ENCODE measurements at places on chromosomes 11 and 22. TPM values are rescaled to one million over a fixed set of nuclear protein-coding genes. Genes with fewer than 3 reads are reported as not detected.

MN1 gene
- not detected for polyA plus RNA-seq

GRCh38 chr11:16338393-16338792 is 18.0 kb downstream of the SOX6 start:
- no peak for DNase-seq
- H3K4me1 ChIP-seq, result no peaks in the 10 kb centered on the region
- no peak overlapping the region for H3K27ac ChIP-seq
- no peaks in the 10 kb centered on the region for H3K27me3 ChIP-seq
- no peak overlapping the region for H3K4me3 ChIP-seq

DNA sequence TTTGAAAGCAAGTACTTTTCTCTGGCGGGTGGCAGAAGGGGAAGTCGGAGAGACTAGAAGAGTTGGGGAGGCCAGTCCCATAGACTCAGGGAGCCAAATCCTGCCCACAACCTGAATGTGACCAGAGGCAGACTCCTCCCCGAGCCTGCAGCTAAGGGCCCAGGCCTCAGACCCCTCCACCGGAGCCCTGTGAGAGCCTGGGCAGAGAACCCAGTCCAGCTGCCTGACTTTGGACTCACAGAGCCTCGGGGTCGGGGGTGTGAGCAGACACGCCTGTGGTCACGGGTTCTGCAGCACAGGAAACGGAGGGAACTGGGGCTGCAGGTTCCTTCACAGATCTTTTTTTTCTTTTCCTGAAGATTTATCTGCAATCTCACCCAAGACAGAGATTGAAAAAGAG is 312.3 kb downstream of the CTTN start:
- H3K27ac ChIP-seq, result no peak overlapping the region
- H3K4me3 ChIP-seq, result no peak overlapping the region
- H3K36me3 ChIP-seq, result no peaks in the 10 kb centered on the region
- DNase-seq, result no peak
- H3K27me3 ChIP-seq, result no peaks in the 10 kb centered on the region
- no peaks in the 10 kb centered on the region for H3K4me1 ChIP-seq

- H3K36me3 ChIP-seq, result no peaks in the 10 kb centered on the region
- H3K4me1 ChIP-seq, result no peaks in the 10 kb centered on the region
- H3K27ac ChIP-seq, result no peak overlapping the region
- no peak overlapping the region for H3K4me3 ChIP-seq
- no peak for DNase-seq
- no peaks in the 10 kb centered on the region for H3K27me3 ChIP-seq
Observed at GRCh38 chr11:86575927-86576326, 96.5 kb downstream of the ME3 start.

TSSK2 gene
- not detected for polyA plus RNA-seq

- H3K4me3 ChIP-seq, result no peak overlapping the region
- no peaks in the 10 kb centered on the region for H3K27me3 ChIP-seq
- DNase-seq, result no peak
- no peaks in the 10 kb centered on the region for H3K4me1 ChIP-seq
Observed at GRCh38 chr11:132095230-132096131, 725.1 kb downstream of the NTM start.

VWA5A gene
- polyA plus RNA-seq, result 11.7 TPM

PPP6R2 gene
- 17.0 TPM for polyA plus RNA-seq

XNDC1N gene
- 5.0 TPM for polyA plus RNA-seq

APOBEC3B gene
- not detected for polyA plus RNA-seq

TMEM184B gene
- 19.5 TPM for polyA plus RNA-seq

DNA sequence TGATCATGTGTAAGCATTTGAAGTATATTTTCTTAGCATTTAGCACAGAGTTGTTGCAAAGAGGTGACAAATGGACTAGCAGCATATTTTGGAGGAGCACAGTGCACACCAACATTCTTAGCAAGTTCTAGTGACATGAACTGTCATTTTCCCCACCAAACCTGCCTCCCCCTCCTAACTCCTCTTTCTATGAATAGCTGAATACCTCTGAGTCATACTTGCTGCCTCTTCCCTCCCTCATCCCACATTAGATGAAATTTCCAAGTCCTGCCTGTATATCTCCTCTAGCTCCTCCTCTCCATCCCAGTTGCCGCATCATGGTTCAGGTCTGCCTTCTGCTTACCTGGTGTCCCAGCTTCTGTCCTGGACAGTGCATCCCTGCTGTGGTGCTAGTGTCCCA is 7.2 kb downstream of the OSBP2 start:
- H3K4me1 ChIP-seq, result no peaks in the 10 kb centered on the region
- no peak overlapping the region for H3K4me3 ChIP-seq
- no peaks in the 10 kb centered on the region for H3K36me3 ChIP-seq
- DNase-seq, result no peak
- H3K27me3 ChIP-seq, result no peaks in the 10 kb centered on the region

NKAPD1 gene
- 10.9 TPM for polyA plus RNA-seq

SESN3 gene
- 4.2 TPM for polyA plus RNA-seq

DNA sequence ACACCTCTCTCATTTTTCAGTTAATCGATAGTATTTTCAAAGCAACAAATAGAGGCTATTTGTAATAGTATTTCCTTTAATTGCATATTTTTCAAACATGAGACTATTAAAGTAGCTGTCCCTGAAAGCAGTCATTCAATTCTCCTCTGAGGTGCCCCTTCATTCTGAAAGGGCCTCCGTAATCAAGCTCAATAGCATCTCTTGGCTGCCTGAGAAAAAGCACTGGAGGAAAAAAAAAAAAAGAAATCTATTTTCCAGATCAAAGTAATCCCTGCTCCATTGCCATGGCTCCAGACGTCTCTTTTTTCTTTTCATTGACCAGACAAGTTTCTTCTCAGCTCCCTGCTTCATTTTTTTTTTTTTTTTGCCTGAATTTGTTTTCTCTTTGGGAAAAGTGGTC is 154.5 kb upstream of the BLID start:
- no peak overlapping the region for H3K27ac ChIP-seq
- H3K36me3 ChIP-seq, result no peaks in the 10 kb centered on the region
- H3K4me1 ChIP-seq, result no peaks in the 10 kb centered on the region
- DNase-seq, result no peak
- no peak overlapping the region for H3K4me3 ChIP-seq

DNA sequence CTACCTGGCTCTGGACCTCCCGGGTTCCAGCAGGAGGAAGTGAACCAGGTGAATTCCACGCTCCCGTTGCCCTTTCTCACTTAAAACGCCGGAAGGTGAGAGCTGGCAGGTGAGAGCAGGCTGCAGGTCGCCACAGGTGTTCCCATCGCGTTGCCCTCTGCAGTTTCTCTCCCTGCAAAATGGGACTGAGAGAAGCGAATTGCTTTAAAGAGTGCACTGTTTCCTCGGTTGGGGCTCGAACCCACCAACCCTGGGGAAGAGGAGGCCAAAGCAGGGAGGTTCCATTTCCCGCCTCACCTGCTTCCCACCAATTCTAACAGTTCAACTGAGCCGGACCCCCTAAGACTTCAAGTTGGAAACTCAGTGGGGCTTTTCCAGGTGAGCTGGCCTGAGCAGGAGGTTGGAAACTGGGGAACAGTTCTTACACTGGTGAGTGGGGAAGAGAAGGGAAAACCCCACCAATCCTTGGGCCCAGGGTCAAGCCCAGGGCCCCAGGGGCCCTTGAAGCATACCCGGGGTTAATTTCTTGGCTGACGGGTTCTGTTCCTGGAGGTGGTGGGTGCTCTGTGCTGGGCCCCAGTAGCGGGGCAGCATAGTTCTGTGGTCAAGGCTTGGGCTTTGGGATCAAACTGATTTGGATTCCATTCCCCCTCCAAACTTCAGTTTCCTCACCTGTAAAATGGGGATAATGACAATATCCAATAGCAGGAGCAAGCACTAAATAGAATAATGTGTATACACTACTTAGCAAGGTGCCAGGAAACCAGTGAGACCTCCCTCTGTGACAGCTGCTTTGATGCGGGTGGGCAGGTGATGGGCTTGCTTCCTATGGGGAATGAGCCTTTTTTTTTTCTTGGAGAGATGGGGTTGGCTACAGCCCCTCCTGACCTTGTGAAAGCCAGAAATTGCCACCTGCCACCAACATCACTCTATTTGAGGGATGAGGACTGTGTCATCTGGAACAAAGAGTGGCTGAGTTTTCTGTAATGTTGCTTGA is 788 bp downstream of the CD82 start:
- H3K4me1 ChIP-seq, result peaks cover 54% of the 10 kb centered on the region
- H3K27ac ChIP-seq, result peak overlapping the region; percentile 72
- H3K4me3 ChIP-seq, result peak overlapping the region; percentile 80
- no peaks in the 10 kb centered on the region for H3K27me3 ChIP-seq

DNAJB13 gene
- polyA plus RNA-seq, result 0.45 TPM

PKDREJ gene
- polyA plus RNA-seq, result not detected

SYNGR1 gene
- polyA plus RNA-seq, result 2.5 TPM

DNA sequence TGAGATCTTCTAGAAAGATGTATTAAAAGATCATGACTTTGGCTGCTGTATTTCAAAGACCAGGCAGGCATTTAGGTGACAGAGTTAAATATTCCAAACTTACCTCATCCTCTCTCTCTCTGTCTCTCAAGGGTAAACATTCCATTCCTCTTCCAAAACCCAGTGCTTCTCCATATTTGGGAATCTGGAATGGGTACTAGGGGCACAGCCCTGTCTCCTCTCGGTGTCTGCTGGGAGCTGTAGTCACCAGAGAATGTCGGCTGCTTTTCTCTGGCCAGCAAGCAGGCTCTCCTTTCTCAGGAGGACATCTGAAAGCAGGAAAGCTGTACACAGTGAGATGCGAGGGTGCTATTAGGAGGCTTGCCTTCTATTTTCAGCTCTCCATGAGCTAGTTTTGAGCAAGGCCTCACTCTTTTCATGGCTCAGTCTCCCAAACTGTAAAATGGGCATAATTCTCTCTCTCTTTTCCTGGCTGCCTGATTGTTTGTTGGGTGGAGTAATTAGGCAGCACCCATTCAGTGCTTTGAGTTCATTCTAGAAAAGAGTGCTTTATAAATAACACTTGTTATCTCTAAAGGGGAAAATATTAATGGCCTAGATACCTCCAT is 9.3 kb upstream of the PEX26 start:
- no peak for DNase-seq
- no peaks in the 10 kb centered on the region for H3K4me1 ChIP-seq
- no peak overlapping the region for H3K27ac ChIP-seq
- no peaks in the 10 kb centered on the region for H3K27me3 ChIP-seq

- H3K36me3 ChIP-seq, result no peaks in the 10 kb centered on the region
- no peak overlapping the region for H3K4me3 ChIP-seq
- H3K4me1 ChIP-seq, result peaks cover 35% of the 10 kb centered on the region
Observed at GRCh38 chr11:1307163-1307870, 2.1 kb downstream of the TOLLIP start.

POTEH gene
- polyA plus RNA-seq, result not detected

CCDC73 gene
- polyA plus RNA-seq, result not detected

GRCh38 chr11:35825386-35825785 is 118.5 kb upstream of the LDLRAD3 start:
- H3K27ac ChIP-seq, result no peak overlapping the region
- DNase-seq, result no peak
- no peaks in the 10 kb centered on the region for H3K36me3 ChIP-seq
- H3K27me3 ChIP-seq, result no peaks in the 10 kb centered on the region
- no peak overlapping the region for H3K4me3 ChIP-seq
- H3K4me1 ChIP-seq, result no peaks in the 10 kb centered on the region

DNA sequence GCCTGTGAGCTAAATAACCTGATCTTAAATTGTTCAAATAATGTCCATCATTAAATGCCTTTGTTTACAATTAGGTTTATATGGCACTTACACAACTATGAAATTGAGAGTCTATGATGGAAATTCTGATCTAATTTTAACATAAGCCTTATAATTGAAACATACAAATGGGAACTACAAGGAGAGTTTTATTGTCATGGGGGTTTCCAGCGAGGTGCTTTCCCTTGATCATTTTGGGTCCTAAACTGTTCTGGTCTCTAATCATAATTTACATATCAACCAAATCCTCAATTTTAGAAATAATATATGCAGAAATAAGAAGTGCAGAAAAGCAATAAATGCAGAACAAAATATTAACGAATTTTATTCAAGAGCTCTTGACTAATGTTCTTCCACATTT is 44.9 kb downstream of the RRAS2 start:
- no peak overlapping the region for H3K27ac ChIP-seq
- no peak overlapping the region for H3K4me3 ChIP-seq
- H3K4me1 ChIP-seq, result no peaks in the 10 kb centered on the region
- no peak for DNase-seq

- DNase-seq, result no peak
- H3K27me3 ChIP-seq, result no peaks in the 10 kb centered on the region
- H3K27ac ChIP-seq, result peak overlapping the region; percentile 43
- no peak overlapping the region for H3K4me3 ChIP-seq
- H3K4me1 ChIP-seq, result peaks cover 19% of the 10 kb centered on the region
- peaks cover 8% of the 10 kb centered on the region for H3K36me3 ChIP-seq
Observed at GRCh38 chr11:297586-298405, 1.5 kb downstream of the IFITM5 start.

- H3K36me3 ChIP-seq, result no peaks in the 10 kb centered on the region
- no peak for DNase-seq
- no peak overlapping the region for H3K27ac ChIP-seq
- no peak overlapping the region for H3K4me3 ChIP-seq
- no peaks in the 10 kb centered on the region for H3K27me3 ChIP-seq
- peaks cover 15% of the 10 kb centered on the region for H3K4me1 ChIP-seq
Observed at GRCh38 chr22:22836635-22837034, 51.0 kb upstream of the IGLL5 start.

DNA sequence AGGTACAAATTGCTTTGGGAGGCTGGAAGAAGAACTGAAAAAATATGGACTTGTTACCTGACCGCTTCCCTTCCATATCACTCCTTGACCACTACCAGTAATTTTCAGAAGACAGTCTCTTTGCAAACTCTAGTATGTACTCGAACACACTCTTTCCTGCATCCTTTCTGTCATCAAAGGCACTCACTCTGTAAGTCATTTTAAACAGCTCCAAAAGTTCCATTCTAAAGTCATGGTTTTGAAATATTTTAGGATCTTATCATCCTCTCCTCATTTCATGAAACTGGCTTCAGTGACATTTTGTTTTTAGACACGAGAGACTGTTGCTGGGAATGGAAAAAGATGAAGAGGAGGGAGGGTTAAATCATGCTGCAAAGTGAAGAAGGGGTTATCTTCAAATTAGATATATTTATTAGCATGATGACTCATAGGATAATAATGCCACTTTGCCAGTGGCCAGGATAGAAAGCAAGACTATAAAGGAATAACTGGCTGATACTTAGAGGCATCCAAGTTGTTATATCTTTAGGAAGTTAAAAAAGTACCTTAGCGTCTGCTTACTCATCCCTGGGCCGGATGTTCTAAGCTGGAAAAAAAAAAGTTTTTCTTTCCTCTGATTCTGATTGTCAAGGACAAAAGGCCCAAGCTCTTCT is 549.3 kb downstream of the METTL15 start:
- no peak overlapping the region for H3K4me3 ChIP-seq
- H3K36me3 ChIP-seq, result no peaks in the 10 kb centered on the region
- no peak overlapping the region for H3K27ac ChIP-seq
- no peaks in the 10 kb centered on the region for H3K27me3 ChIP-seq
- H3K4me1 ChIP-seq, result no peaks in the 10 kb centered on the region
- DNase-seq, result no peak

CD6 gene
- polyA plus RNA-seq, result 303 TPM

FOLR1 gene
- not detected for polyA plus RNA-seq

DNA sequence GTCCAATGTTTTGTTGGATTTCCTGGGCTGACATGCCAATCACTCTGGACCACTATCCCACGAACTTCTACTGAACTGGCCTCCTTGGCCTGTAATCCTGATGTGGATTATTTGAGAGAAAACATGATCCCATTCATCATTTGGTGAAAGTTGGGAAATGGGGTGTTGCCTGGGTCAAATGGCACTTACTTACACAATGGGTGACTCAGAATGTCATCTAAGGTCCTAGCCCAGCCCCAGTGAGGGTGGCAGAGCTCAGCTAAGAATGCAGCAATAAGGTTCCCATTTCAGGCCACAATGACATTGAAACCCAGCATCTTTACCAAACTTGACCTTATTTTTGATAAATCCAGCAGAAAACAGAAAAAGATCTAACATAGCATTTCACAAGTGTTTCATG is 8.0 kb upstream of the DSCAML1 start:
- no peak for DNase-seq
- H3K27me3 ChIP-seq, result no peaks in the 10 kb centered on the region
- H3K4me1 ChIP-seq, result peaks cover 4% of the 10 kb centered on the region
- H3K36me3 ChIP-seq, result no peaks in the 10 kb centered on the region
- H3K27ac ChIP-seq, result no peak overlapping the region
